ENCODE measurements at places on chromosomes 2 and 18.

DNA sequence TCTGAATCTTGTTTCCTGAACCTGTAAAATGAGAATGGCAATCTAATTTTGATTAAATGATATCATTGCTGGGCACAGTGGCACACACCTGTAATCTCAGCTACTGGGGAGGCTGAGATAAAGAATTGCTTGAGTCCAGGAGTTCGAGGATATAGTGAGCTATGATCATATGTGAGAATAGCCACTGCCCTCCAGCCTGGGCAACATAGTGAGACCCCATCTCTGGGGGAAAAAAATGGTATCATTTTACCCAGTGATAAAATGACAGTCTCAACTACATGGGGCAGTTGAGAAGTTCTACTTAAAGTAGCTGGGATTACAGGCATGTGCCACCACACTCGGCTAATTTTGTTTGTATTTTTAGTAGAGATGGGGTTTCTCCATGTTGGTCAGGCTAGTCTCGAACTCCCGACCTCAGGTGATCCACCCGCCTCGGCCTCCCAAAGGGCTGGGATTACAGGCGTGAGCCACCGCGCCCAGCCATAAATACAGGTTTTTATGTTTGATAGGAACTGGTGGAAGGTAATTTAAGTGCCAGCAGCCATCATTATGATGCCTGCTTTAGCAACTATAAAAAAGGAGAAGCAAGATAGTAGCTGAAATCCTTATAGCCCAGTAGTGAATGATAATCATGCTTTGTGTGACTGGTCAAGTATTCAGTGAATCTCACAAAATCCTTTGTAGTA, 17.0 kb downstream of the BZW1 start:
- no peak for DNase-seq

DNA sequence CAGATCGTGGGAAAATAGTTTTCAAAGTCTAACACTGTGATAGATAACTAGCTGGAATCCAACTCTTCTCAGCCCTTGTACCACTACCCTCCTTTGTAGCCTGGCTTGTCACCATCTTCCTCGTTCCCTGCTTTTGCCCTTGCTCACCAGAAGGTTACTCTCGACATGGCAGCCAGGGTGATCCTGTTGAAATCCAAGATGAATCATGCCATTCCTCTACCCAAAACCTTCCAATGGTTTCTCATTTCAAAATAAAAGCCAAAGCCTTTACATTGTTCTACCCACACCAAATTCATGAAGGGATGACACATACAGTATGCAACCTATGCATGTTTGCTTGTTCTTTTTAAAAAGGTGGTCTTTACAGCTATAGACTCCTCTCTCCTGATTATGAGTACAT, 45.7 kb downstream of the STAT4 start:
- no peak for DNase-seq

DNA sequence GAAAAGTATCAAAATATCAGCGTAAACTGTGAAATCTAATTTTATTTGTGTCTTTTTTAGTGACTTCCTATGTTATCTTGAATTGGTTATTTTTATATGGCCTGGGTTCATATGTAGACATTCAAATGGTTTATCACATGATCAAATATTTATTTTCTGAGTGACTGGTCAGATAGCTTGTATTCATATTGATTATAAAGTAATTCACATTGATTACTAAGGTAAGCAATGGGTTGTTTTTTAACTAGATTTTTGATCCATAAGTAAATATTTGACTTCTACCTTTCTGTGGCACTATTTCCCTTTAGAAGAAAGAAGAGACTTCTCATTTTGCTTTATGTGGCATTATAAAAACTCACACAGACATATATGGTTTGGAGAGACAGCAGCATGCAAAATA, 260.5 kb downstream of the TCF4 start:
- no peak for DNase-seq

DNA sequence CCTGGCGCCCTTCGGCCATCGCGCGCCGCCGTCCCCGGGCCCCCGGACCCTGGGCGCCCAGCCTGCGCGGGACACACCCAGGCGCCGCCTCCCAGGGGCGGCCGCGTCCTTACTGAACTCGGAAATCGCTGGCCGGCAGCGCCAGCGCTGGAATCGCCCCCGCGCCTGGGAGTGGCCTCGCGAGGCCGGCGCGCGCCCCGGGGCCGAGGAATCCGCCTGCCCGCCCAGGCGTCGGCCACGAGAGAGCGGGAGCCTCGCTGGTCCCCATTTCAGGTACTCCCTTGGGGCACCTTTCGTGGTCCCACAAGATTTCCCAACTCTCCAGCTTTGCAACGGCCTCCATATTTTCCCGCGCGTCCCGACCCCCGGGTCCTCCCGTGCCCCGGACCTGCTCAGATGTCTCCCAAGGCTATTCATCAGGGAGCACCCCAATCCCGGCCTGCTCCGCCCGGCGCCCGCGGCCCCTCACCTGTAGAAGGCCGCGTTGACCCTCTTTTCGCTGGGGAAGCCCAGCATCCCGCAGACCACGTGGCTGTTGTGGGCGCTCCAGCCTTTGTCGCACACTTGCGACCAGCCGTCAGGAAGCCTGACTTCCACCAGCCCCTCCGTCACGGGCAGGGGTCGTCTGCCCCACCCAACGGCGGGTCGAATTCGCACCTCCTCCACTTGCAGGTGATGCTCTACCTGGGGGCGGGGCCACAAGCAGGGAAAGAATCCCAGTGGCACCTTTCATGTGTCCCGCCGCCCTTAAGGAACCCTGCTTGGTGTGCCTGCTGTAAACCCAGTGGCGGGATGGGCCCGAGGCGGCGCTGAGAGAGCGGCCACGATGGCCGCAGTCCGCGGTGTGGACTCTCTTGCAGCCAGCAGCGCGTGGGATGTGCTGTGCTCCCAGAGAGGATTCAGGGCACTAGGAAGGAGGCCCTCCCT, 4.6 kb downstream of the LOXL3 start:
- peak; percentile 53 for DNase-seq

GRCh38 chr2:238649936-238650518, 197.9 kb upstream of the TWIST2 start:
- no peak for DNase-seq

DNA sequence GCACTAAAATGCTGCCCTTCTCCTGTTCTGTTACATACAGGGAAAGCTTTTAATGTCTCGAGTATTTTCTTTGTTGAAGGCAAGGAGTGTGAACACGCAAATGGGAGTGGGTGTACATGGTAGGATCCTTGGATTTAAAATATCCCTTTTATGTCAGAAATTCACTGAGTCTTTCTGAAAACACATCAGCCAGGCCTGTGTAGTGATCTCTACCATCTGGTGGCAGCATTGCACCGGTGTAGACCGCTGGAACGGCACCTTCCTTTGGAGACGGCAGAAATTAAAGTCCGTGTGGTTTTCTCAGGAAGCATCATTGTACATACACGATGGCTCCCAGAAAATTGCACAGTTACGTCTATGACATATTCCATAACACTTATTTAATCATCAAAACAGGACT, 515.8 kb downstream of the GALR1 start:
- peak; percentile 3 for DNase-seq

- DNase-seq: no peak
Observed at GRCh38 chr2:156573710-156574109, 137.5 kb downstream of the GPD2 start.

Measured in NCI-H2227 treated with DMSO at 0.1 percent for 48 hours (cell line).